ENCODE measurements at places on chromosomes 2 and 18.

- no peak for DNase-seq
Observed at GRCh38 chr2:80858965-80859364, 554.4 kb upstream of the LRRTM1 start.

DNA sequence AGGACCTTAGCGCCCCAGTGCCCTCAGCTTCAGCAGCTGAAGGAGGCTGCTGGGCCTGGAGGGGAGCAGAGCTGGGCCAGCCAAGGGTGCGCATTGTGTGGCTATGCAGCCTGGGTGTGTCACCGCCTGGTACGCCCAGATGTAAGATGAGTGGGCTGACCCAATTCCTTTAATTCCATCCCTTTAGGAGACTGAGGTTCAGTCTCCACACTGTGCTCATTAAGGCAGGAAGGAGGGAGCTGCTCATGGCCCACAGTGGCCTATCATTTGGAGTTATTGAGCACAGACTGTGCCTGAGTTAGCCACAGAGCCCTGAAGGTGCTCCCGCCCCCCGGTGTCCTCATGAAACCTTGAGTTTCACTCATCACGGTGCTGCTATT lies 194.1 kb upstream of the GLI2 start:
- no peak for DNase-seq

- no peak for DNase-seq
Observed at GRCh38 chr2:25285265-25286024, 56.3 kb downstream of the DNMT3A start.

GRCh38 chr2:234206738-234207137 lies 156.2 kb downstream of the SPP2 start:
- no peak for DNase-seq

- DNase-seq, result no peak
Observed at GRCh38 chr2:53672881-53673522, 94.6 kb upstream of the CHAC2 start.

DNA sequence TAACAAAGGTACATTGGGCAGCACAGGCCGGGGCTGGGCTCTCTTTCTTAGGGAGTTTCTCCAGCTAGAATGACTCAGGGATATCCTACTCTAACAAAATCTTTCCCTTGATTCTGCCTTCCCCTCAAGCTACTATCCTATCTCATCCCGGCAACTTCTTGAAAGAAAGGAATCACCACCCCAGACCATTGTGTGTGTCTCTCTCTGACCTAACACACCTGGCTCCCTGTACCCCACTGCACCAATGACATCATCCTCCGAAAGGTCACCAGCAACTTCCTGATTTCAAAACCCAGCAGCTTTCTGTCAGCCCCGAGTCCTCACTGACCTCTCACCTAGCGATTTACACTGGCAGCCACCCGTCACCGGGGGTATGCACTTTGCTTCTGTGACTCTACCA lies 72.1 kb upstream of the MAP4K4 start:
- DNase-seq, result no peak

GRCh38 chr2:149388120-149388816 lies 57.9 kb downstream of the LYPD6 start:
- DNase-seq, result no peak

- DNase-seq, result no peak
Observed at GRCh38 chr2:168208652-168209051, 38.7 kb downstream of the STK39 start.

- DNase-seq, result no peak
Observed at GRCh38 chr2:190318931-190319554, 583 bp downstream of the HIBCH start.

- no peak for DNase-seq
Observed at GRCh38 chr2:197241596-197241995, 69.0 kb downstream of the ANKRD44 start.

DNA sequence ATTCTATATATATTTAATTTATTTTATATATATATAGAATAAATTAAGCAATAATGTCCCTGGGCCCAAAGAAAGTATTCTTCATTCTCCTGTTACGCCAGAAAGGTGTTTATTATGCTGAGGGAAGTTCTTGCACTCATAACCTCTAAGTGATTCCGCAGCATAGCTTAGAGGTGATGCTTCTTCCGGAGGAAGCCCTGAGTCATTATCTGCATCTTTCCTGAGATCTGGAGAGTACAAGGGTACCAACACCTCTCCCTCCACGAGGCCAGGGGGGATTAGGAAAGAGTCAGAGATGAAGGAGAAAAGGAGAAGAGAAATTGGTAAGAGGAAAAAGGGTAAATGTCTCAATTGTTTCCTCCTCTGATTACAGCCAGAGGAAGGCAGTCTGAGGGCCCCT lies 43.1 kb upstream of the RTN4 start:
- DNase-seq, result no peak

DNA sequence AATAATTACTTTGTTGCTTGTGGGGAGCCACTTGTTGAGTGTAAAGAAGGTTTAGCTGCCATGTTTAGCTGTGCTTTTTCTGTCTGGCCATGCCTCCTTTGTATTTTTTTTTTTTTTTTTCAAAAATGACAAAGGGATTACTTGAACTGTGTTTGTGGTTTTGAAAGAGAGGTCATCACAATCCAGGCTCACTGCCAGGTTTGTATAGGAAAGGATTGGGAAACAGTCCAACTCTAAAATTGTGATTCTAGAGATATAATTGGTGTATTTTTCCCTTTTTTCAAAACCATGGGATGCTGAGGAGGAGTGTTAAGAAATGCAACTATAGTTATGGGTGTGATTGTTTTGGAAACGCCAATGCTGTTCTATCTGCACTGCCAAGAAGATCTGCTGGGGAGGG lies 4.3 kb downstream of the ITPRIPL1 start:
- no peak for DNase-seq
